ENCODE measurements at places on chromosomes 13 and 19. TPM values are rescaled to one million over a fixed set of nuclear protein-coding genes. Genes with fewer than 3 reads are reported as not detected.

Gene PSG11
- total RNA-seq, result not detected

Gene PIN1
- total RNA-seq, result 90.8 TPM

Gene SLC35E1
- 43.0 TPM for total RNA-seq

Gene CLDND2
- 0.92 TPM for total RNA-seq

GRCh38 chr13:39810091-39810877 is 154.8 kb downstream of the COG6 start:
- DNase-seq, result no peak

GRCh38 chr19:51637362-51637978 is 7.3 kb upstream of the SIGLEC5 start:
- no peak for DNase-seq

GRCh38 chr13:106551751-106552150 is 16.2 kb downstream of the ARGLU1 start:
- no peak for DNase-seq

DNA sequence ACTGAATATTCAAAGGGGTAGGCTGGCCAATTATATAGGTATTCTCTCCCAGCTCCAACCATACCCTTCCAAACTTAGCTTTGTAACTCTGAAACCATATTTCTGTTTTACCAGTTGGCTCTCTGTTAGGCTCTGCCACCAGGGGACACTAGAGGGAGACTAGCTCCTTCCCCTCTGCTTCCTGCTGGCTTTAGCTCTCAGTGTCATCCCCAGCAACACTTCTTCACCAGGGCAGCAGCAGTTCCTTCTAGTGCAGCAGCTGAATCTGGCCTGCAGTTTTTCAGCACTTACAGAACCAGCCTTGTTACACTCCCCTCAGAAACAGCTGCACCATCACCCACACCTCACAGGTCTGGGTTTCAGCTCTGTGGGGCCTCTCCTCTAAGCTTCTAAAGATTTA is 51.0 kb upstream of the DOCK9 start:
- DNase-seq, result no peak

DNA sequence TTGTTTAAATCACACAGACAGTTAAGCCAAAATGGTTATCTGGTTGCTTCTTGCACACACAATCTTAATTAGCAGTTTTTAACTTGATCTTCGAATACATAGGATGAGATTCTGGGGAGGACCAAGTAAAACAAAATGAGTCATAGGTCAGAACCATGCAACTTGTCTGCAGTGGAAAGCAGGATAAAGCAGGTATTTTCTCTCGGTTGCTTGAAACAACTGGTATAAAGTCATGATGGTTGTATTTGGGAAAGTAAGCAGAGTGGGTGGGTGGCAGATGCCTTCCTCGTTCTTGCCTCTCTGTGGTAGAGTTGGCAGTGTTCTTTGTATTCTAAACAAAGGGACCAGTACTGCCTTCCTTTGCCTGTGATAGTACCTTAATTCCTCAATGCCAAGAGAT is 167.0 kb downstream of the COG6 start:
- DNase-seq, result no peak

- DNase-seq, result no peak
Measured at GRCh38 chr13:27712421-27712820, 79.9 kb upstream of the GSX1 start.

All from mucosa of gallbladder (tissue), 1 donor.